Activated CD4-positive, alpha-beta T cell treated with anti-CD3 and anti-CD28 coated beads, Interleukin-2, amount 50 U/mL, for 16 hours (primary cell): ENCODE measurements at places on chromosomes 2 and 18.

GRCh38 chr2:154457286-154457685 is 241.2 kb upstream of the KCNJ3 start:
- no peak for DNase-seq

- no peak for DNase-seq
Measured at GRCh38 chr2:234355021-234355720, 141.7 kb downstream of the ARL4C start.

GRCh38 chr2:37829616-37830395 is 95.3 kb upstream of the RMDN2 start:
- no peak for DNase-seq

DNA sequence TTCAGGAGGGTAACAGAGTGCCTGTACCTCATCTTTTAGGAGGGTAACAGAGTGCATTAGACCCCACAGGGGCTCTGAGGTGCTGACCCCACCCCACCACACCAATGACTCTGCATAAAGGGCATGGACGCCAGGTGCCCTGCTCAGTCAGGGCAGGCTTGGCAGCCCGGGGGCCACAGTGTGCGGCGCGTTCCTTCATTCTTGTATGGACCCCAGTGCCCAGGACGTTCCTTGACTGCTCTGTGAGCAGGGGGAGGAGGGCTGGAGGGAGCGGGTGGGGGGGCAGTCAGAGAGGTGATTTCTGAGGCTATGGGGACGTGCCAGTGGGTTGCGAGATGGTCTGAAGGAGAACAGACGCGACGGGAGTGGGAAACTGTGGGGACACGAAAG is 168.7 kb upstream of the NCK2 start:
- no peak for DNase-seq

GRCh38 chr2:217639481-217639880 is 363.3 kb downstream of the TNS1 start:
- no peak for DNase-seq

DNA sequence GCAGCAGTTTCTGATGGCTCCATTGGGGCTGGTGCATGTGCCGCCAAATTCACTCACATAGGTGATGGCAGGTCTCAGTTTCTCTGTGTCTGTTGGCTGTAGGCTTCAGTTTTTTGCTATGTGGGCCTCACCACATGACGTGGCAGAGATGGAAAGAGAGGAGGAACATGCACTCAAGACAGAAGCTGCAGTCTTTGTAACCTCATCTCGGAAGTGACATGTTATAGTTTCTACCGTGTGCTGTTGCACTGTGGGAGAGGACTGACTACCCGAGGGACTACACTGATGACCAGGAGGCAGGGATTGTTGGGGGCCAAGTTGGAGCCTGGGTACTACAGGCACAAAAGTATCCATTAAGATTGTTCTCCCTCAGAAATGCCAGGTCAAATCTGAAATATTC is 9.2 kb upstream of the CNRIP1 start:
- no peak for DNase-seq

GRCh38 chr2:151395509-151396374 is 14.0 kb upstream of the RIF1 start:
- no peak for DNase-seq

GRCh38 chr2:139271149-139271548 is 491.0 kb upstream of the NXPH2 start:
- no peak for DNase-seq

- no peak for DNase-seq
Measured at GRCh38 chr2:227117852-227118251, 46.2 kb downstream of the COL4A4 start.

DNA sequence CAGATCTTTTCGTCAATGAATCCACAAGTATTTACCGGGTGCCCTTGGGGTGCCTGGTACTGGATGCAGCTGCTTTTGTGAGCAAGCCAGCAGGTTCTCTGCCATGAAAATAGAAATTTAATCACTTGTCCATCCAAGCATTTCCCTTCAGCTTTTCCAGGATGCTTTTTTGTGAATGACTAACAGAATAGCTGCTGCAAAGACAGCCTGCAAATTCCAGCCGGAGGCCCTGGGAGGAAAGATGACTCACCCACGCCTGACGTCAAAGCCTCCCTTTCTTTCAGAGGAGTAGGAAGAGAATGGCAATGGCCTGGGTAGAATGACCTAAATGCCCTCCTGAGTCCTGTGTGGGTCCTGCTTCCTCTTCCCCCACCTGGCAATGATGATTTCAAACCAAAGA is 111.9 kb downstream of the AP1S3 start:
- no peak for DNase-seq

DNA sequence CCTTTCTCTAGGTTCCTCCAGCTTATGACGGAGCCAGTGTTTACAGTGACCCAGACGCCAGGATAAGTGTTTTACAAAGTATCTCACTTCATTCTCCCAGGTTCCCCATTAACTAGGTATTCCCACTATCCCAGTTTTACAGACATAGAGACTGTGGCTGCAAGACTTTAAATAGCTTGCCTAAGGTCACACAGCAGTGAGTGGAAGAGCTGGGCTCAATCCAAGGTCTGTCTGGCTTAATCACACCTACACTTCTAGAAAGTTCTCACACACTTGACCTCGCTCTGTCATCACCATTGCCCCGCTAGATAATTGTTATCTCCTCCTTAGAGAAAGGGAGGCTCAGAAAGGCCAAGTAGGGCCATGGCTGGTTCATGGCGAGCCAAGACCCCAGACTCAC is 110.2 kb downstream of the ANTXR1 start:
- no peak for DNase-seq

DNA sequence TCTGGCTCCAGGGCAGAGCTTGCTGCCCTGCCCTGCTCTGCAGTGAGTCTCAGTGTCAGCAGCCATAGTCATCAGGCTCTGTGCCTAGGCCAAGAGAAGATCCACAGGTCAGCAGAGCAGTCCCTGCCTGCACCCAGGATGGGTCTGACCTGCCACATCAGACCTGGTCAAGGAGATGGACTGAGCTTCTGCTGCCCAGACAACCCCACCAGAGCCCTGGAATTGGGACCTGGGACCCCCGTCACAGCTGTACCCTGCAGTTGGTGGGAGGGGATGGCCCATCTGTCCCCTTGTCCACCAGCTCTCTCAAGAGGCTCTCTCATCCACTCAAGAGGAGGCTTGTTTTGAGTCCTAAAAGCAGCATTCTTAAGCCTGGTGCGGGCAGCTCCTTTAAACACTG is 142.6 kb downstream of the TFCP2L1 start:
- no peak for DNase-seq

DNA sequence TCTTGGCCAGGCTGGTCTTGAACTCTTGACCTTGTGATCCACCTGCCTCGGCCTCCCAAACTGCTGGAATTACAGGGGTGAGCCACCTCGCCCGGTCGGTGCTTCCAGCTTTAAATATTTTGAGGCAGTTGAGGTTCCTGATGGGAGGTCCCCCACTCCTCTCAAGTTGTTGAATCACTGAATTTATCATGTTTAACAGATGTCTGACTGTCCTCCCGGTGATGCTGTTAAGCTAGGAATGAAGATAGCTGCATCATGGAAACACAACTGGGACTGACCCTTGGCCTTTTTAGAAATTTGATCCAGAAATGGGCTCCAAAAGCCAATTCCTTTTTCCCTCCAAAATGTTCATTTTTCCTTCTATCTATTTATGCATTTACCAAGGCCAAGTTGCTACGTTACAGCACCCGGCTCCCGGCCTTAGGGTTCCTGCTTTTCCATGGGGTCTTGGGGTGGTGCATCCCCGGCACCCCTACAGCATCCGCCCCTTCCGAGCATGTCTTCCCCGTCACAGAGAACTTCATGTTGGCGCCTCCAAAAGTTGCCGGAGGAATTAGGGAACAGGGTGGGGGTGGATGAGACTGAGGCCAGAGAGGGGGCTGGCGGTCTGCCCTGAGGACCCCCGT is 43.9 kb downstream of the PAX8 start:
- no peak for DNase-seq

DNA sequence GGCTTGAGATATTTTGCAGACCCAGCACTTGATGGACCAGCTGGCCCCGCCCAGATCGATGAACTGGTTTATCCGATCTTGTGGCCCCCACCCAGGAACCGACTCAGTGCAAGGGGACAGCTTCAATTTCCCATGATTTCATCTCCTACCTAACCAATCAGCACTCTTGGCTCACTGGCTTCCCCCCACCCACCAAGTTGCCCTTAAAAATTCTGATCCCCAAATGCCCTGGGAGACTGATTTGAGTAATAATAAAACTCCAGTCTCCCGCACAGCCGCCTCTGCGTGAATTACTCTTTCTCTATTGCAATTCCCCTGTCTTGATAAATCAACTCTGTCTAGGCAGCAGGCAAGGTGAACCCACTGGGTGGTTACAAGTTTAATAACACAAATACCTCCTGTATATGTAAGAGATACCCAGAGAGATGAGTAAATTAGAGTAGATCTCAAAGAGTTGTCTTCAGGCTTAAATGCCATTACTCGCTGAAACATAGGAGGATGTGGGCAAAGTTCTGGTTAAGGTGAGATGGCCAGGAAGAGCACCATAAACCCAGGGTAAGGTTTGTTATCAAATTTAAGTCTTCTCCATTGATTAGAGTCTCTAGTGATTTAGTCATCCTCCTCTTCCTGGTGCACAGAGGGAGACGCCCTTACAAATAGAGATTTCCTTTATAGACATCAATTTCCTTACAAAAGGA is 222.8 kb downstream of the ARL4C start:
- DNase-seq: peak; percentile 54

DNA sequence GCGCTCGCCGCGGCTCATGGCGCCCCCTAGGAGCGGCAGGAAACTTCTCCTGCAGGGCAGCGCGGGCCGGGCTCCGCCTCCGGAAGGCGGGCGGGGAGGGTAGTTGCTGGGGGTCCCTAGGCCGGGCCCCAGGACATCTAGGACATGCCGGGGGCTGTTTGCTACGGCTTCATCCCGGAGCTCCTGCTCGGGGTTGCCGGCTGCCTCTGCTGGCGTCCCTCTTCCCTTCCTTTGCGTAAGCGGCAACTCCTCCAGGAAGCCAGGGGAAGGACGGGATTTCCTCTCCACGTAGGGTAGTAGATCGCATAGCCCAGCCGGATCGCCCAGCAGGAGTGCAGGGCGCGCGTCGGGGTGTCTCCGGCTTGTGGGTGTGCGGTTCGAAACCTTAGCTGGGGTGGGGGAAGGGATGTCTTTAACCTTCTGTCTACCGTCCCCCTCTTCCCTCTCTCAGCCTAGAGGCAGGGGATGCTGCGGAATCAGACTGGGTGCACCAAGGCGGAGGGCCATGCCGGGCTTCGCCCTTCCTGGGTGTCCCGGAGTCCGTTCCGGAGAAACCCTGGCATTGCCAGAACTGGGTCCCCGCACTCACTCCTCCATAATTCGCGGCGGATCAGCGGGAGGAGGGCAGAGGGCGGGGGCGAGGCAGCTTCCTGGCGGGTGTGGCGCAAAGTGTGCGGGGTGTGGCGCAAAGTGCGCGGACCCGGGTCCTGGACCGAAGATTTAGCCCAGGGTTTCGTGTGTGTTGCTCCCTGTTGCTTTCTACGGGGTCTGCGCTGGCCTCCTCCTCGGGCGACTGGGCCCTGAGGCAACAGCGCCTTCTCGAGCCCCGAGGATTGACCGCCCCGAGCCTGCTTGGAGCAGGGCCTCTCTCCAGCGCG is 12.2 kb upstream of the SKOR2 start:
- no peak for DNase-seq

GRCh38 chr2:128901572-128902391 is 583.1 kb upstream of the HS6ST1 start:
- no peak for DNase-seq

- peak; percentile 81 for DNase-seq
Measured at GRCh38 chr2:64982311-64982857, 6.8 kb upstream of the SLC1A4 start.

- DNase-seq: no peak
Measured at GRCh38 chr2:133841900-133842299, 273.6 kb upstream of the NCKAP5 start.

- DNase-seq: no peak
Measured at GRCh38 chr2:224142397-224143312, 103.6 kb upstream of the SERPINE2 start.

DNA sequence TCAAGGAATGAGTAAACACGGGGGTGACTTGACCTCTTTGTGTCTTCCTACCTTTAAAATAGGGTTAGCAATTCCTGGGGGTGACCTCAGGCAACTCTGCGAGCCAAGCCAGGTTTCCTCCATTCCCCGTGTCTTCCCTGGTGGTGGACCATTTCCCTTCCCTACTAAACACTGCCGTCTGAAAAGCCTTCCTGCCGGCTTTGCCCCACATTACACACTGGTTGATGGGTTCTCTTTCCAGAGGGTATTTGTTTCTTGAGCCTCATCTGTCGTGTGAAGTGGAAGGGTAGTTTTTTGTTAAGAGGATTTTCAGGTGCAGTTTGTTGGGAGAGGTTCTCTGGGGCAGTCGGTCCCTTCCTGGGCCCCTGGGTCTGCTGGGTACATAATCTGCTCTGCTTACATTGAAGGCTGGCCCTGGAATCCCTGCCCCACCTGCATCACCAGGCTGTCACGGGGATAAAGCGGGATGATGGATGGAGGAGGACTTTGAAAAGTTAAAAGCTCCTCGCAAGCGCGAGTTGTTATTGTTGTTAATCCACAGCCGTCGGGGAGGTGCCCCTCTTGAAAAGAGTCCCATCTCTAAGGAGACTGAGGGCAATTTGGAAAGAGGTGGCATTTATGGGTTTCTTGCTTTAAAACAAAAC is 175.4 kb upstream of the SPRED2 start:
- DNase-seq: no peak

- DNase-seq: no peak
Measured at GRCh38 chr2:140200307-140200706, 1420.1 kb upstream of the NXPH2 start.

GRCh38 chr18:57776767-57777166 is 26.3 kb downstream of the ATP8B1 start:
- no peak for DNase-seq

DNA sequence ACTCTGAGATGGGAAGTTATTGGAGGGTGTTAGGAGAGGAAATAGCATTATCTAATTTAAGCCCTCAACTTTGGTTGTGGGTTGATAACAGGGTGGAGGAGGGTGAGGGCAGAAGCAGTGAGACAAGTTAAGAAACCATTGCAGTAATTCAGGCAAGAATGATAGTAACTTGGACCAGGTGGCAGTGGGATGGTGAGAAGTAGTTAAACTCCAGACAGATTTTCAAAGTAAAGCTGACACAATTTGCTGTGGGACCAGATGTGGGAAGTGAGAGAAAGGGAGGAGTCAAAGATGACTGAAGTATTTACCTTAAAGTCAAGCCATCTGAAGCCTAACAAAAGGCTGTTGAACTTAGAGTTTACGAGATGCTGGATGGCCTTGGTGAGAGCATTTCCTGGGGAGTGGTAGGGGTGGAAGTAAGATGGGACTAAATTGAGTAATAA is 163.2 kb upstream of the KLF7 start:
- peak; percentile 32 for DNase-seq
